ENCODE measurements at places on chromosomes 1 and 21. TPM values are rescaled to one million over a fixed set of nuclear protein-coding genes. Genes with fewer than 3 reads are reported as not detected.

GRCh38 chr21:30818837-30819610 is 6.0 kb upstream of the KRTAP8-1 start:
- DNase-seq = no peak

DNA sequence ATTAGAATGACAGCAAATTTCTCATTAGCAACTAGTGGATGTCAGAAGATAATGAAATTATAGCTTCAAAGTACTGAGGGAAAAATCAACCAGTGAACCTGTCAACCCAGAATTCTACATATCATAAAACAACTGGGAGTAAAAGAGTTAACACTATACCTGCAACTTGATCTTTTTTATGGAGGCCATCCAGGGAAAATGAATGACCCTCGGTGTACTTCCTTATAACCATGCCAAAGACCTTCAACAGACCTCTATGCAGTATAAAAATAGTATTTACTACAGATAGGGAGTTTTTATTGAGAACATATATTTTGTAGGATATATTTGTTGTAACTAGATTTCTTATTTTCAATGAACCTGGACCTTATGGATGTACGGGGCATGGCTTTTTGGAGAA is 392.5 kb upstream of the ZRANB2 start:
- no peak for DNase-seq

- peak; percentile 52 for DNase-seq
Observed at GRCh38 chr1:183227422-183228346, 41.6 kb downstream of the LAMC2 start.

- no peak for DNase-seq
Observed at GRCh38 chr1:2538872-2539271, 8.8 kb upstream of the HES5 start.

Gene COL8A2
- total RNA-seq = not detected

Gene CA6
- not detected for total RNA-seq

Data from OCI-LY7 (cell line).